ENCODE measurements at places on chromosomes 4 and X. TPM values are rescaled to one million over a fixed set of nuclear protein-coding genes. Genes with fewer than 3 reads are reported as not detected.

The DCLK2 gene
- 4.3 TPM for total RNA-seq

GRCh38 chr4:155085843-155086530 lies 122.4 kb upstream of the NPY2R start:
- no peak for DNase-seq

The RS1 gene
- total RNA-seq, result not detected

The TLR6 gene
- 7.3 TPM for total RNA-seq

The SLC7A11 gene
- 0.93 TPM for total RNA-seq

- DNase-seq, result no peak
Measured at GRCh38 chrX:69120476-69120875, 44.8 kb downstream of the PJA1 start.

DNA sequence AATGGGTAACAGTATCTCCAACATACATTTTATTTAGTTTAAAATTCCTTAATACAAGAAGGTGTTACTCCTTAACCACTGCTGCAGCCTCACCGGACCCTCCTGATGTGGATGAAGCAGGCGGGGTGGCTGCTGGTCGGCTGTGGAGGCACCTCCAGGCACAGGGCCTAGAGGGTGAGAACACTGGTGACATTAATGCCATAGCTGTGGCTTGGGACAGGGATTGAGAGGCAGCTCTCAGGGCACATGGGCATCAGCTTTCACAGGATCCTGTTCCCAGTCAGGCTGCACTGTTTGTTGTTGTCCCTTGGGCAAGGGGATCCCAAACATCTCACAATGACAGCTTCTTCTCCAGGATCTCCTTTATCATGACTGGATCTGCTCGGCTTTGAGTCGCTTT lies 90.0 kb downstream of the GATB start:
- no peak for DNase-seq

DNA sequence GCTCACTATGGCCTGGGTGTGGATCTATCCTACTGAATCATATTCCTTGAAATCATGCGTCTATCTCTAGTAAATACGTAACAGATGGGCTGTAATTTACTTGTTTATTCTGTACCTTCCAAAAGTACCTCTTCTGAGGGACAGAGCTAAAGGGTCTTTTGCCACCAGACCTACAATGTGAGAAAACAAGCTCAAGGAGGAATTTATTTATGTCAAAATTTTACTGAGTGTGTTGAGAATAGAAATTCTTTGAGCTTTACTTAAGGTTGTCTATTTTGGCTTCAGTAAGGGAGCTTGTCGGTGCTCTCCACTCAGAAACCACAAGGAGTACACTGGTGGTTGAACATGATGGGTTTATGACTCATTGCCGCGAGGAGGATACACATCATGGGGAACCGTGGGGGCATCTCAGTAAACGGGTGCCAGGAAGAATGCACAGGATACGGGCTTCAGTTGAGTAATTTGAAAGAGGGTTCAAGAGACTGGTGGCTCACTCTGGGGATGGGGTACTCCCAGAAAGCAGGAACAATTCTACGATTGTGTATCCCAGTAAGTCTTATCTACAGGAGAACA lies 3.0 kb downstream of the ANK2 start:
- no peak for DNase-seq

DNA sequence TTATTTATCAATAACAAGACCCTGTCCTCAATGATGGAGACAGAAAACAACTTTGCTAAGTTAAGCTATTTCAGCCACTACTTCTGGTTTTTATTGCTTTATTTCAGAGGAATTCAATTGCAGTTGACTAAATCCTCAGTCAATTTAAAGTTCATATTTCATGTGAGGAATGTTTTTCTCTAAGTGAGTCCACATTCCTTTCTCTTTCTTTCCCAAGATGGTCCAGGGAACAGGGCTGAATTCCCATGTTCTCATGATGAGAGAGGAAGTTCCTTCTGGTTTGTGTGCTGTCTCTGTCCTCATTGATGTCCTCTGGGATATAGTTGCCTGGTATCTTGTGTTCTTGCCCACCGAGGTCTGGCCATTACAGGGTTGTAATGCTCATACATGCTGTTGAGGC lies 117.2 kb downstream of the SLIT2 start:
- DNase-seq, result no peak

DNA sequence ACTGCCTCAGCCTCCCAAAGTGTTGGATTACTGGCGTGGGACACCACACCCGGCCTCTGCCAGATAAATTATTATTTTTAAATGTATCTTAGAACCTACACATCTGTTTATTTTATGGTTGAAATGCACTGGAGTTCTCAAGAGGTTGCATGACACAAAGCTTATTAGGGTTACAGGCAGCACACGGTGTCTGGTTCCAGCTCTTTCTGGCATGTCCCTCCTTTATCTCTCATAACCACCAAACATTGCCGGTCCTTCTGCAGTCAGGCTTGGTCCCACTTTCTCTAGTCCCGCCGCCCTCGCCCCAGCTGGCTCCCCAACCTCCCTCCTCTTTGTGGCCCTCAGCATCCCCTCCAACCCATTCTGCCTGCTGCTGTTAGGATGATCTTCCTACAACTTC lies 39.7 kb upstream of the SPRY1 start:
- DNase-seq, result no peak

DNA sequence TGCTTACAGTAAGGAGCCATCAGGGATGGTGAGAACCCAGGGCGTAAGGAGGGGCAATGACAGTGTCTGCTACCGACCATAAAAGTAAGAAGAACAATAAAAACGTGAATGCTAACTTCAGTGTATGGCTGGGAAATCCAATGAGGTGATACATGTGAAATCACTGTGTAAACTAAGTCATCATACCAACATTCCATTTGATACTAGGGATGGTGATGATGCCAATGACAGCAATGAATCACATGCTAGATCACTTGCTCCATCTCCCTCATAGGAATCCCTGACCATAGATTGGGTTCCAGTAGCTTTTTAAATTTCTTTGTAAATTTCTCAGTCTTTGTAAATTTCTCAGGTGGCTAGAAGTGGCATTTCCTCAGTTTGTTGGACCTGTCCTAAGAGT lies 146.3 kb downstream of the SMIM20 start:
- no peak for DNase-seq

The MSANTD1 gene
- 0.80 TPM for total RNA-seq

DNA sequence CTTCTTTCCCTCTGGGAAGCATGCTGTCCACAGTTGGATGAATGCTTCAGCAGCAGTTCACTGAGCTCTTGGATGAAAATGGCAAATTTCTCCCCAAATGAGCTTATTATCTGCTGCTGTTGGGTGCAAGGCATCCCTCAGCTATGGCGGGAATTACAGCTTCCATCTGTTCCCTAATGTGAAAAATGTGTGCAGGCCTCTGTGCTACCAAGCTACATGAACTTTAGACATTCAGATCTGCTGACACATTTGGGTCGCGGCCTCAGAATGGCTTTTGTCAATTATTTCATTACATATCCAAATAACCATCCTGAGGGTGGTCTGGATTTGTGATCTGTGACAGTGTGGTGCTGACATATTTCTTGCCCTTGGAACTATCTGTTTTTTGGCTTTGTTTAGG lies 119.5 kb upstream of the SCML1 start:
- DNase-seq, result no peak

GRCh38 chr4:71602289-71602900 lies 181.5 kb downstream of the GC start:
- no peak for DNase-seq

- DNase-seq, result no peak
Measured at GRCh38 chrX:49183701-49184281, 2.4 kb downstream of the PRICKLE3 start.

GRCh38 chr4:104848597-104849225 lies 298.0 kb upstream of the TET2 start:
- DNase-seq, result no peak

The SHOX gene
- 0.10 TPM for total RNA-seq

DNA sequence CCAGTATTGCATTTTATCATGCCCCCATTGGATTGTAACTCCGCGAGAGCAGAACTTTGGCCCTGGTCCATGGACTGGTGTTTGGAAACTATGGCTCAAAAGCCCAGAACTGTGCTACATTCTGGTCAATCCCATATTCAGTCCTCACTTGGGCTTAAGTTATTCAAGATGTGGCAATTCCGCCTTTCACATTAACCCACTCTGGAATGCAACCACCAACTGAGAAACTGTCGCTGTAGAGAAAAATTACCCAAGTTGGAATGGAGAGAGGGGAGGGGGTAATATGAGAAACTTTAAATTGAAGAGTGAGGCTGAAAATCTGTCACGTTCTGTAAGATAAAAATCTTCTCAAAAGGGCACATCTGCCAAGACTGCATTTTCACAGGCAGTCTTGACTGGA lies 189.6 kb upstream of the NHS start:
- no peak for DNase-seq

DNA sequence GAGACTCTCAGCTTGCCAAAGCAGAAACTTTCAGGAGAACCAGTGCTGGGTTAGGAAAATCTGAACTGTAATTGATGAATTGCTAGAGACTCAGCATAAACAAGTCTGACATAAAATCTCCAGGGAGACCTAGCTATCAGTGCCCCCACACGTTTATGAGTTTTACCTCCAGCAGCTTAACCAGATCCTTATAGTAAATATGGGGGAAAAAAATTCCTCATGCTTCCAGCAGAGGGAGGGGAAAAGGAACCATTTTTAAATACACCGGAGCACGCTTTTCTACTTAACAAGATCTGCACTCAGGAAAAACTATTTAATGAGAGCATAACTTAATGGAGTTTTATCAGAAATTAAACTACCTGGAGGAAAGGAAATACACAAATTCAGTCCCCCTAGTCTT lies 1040.7 kb upstream of the INTU start:
- no peak for DNase-seq

DNA sequence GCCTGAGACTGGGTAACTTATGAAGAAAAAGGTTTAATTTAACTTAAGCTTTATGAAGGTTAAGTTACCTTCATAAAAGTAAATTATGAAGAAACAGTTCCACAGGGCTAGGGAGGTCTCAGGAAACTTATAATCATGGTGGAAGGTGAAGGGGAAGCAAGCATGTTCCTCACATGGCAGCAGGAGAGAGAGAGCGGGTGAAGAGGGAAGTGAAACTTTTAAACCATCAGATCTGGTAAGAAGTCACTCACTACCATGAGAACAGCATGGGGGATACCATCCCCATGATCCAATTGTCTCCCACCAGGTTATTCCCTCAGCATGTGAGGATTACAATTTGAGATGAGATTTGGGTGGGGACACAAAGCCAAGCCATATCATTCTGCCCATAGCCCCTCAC lies 944.7 kb upstream of the NDST4 start:
- DNase-seq, result no peak

DNA sequence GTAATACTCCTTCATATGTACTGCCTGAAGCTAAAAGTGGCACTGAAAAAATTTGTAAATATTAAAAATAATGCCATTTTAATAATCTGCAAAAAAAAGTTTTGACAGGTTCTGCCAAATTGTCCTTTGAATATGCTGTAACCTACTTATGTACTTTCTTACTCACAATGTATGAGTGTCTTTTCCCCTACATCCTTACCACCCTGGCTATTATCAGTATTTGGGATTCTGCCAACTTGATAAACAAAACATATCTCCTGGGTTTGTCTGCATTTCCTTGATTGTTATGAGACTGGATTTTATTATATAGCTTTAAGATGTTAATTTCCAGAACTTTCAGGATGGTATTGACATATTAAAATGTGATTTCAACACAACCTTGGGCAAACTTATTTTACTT lies 187.9 kb downstream of the CHM start:
- no peak for DNase-seq

The DCAF4L1 gene
- 0.35 TPM for total RNA-seq

The TMEM164 gene
- 49.7 TPM for total RNA-seq

DNA sequence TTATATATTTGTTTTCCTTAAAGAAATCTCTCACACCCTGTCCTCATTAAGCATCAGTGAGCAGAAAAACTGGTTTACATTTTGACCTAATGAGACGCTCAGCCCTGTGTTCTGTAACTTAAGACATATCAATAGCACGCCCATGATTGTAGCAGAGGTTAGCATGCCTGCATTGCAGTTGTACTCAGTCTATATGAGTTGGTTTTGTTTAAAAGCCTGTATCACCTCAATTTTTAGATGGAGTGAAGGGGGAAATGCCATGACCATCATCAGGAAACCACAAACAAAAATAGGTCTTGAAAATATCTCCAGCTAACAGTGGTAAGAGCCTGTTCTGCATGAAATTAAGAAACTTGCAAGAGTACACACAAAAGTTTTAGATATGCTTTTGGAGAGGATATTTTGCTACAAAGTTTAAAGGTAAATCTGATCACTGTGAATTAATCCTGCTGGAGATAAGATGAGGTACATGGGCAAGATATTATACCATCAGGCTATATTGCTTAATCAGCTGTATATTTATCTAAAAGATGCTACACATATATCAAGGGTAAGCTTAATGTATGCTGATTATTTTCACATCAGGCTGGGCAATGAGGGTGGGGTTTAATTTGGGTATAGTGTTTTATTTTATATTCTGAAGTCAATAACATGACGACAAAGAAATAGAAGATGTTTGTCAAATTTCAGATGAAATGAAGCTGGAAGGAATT lies 13.1 kb upstream of the COQ2 start:
- no peak for DNase-seq

DNA sequence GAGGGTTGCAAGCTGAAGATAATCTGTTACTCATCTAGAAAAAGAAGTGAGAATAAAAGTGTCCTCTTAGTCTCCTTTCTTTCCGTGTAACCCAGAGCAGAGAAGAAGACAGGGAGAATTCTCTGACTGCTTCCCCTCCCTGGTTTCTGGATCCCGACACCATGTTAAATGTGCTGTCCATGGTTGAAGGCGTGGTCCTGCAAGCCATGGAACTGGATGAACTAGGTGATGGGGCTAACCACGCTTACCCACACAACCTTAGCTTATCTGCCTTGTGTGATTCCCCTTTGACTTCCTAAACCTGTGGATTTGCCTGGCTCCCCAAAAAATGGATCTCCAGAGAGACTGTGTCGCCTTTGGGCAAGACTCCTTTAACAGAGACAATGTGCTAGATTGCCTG lies 907.6 kb downstream of the FSTL5 start:
- DNase-seq, result no peak

The TAF1 gene
- total RNA-seq, result 36.9 TPM

DNA sequence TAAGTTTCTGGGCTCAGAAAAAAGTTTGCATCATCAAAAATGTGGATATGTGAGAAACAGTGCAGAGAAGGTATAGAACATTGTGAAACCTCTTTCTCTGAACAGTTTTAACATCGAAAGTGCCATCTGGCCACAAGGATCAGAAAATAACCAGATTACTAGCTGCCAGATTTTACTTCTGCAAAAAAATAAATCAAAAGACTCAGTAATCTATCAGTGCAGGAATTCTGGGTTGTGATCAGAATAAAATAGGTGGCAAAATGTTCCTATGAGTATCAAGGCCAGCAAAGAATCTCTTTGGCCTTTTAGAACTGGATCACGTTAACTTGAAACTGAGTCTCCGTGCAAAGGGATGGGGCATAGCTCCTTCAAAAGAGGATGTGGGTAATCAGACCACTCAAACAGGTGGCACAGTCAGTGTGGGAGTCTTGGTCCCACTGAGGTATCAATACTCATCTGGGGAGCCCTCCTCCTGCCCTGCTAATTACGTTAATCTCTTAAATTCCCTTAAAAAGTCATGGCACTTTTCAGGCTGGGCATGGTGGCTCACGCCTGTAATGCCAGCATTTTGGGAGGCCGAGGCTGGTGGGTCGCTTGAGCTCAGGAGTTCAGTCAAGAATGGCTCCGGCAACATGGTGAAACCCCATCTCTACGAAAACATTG lies 26.7 kb upstream of the RBM47 start:
- no peak for DNase-seq

The PDGFC gene
- total RNA-seq, result 26.8 TPM

The UGT2B15 gene
- not detected for total RNA-seq
